Adipose tissue (tissue), 3 donors: ENCODE measurements at places on chromosomes 12 and 14. TPM values are rescaled to one million over a fixed set of nuclear protein-coding genes. Genes with fewer than 3 reads are reported as not detected.

Gene CIROP
- polyA plus RNA-seq = 0.03 TPM

Gene FSCB
- not detected for polyA plus RNA-seq

Gene SELPLG
- 8.8 TPM for polyA plus RNA-seq

Gene CLEC7A
- polyA plus RNA-seq = 1.7 TPM

Gene AJUBA
- 1.6 TPM for polyA plus RNA-seq

Gene LPAR5
- 0.35 TPM for polyA plus RNA-seq

Gene KRT78
- 0.98 TPM for polyA plus RNA-seq

Gene CRIP2
- 294 TPM for polyA plus RNA-seq

Gene RAD9B
- 0.56 TPM for polyA plus RNA-seq

Gene GPR132
- polyA plus RNA-seq = 2.4 TPM

Gene PRH2
- polyA plus RNA-seq = not detected

Gene AHNAK2
- 2.9 TPM for polyA plus RNA-seq

Gene RIMKLB
- polyA plus RNA-seq = 108 TPM

Gene WDR20
- polyA plus RNA-seq = 17.8 TPM

Gene ZNF605
- polyA plus RNA-seq = 2.9 TPM

Gene CFAP73
- polyA plus RNA-seq = not detected

Gene KCNA5
- polyA plus RNA-seq = 0.86 TPM

Gene IFI27L2
- polyA plus RNA-seq = 120 TPM

Gene APOLD1
- polyA plus RNA-seq = 44.6 TPM

Gene DTX1
- 21.9 TPM for polyA plus RNA-seq

Gene KLHL33
- polyA plus RNA-seq = 1.6 TPM

Gene ASB2
- 0.65 TPM for polyA plus RNA-seq

Gene MYBPC1
- polyA plus RNA-seq = 1.7 TPM

Gene AMIGO2
- polyA plus RNA-seq = 14.0 TPM

Gene PEBP1
- polyA plus RNA-seq = 288 TPM

Gene KLRF1
- 0.21 TPM for polyA plus RNA-seq

Gene LHX5
- polyA plus RNA-seq = 0.10 TPM

Gene KLRG1
- 4.2 TPM for polyA plus RNA-seq

Gene MYL2
- 10.7 TPM for polyA plus RNA-seq

Gene DBX2
- 0.30 TPM for polyA plus RNA-seq

Gene STON2
- 0.33 TPM for polyA plus RNA-seq

Gene KDM2B
- polyA plus RNA-seq = 9.3 TPM
